Activated CD4-positive, alpha-beta T cell treated with anti-CD3 and anti-CD28 coated beads, Interleukin-2, amount 10 ng/mL, durations not matched to agents 7 days and 5 days (primary cell): ENCODE measurements at places on chromosomes 6 and 20. TPM values are rescaled to one million over a fixed set of nuclear protein-coding genes. Genes with fewer than 3 reads are reported as not detected.
A peak's percentile ranks its signal among the peaks of the same experiment; 100 is the strongest.

Gene MUCL3
- not detected for total RNA-seq

GRCh38 chr20:46179862-46180261 is 61.7 kb downstream of the CD40 start:
- no peaks in the 10 kb centered on the region for H3K4me1 ChIP-seq
- H3K27ac ChIP-seq: no peak overlapping the region
- peaks cover 18% of the 10 kb centered on the region for H3K27me3 ChIP-seq
- no peak overlapping the region for H3K4me3 ChIP-seq
- H3K36me3 ChIP-seq: no peaks in the 10 kb centered on the region

DNA sequence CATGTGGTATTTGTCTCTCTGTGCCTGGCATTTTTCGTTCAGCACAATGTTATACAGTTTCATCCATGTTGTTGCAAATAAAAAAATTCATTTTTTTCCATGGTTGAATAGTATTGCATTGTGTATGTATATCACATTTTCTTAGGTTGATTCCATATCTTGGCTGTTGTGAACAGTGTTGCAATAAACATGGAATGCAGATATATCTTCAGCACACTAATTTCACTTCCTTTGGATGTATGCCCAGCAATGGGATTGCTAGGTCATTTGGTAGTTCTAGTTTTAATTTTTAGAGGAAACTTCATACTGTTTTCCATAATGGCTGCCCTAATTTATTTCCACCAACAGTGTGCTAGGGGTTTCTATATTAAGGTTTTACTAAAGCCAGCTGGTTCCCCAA is 52.6 kb downstream of the GFRAL start:
- H3K27ac ChIP-seq: no peak overlapping the region
- DNase-seq: no peak
- H3K27me3 ChIP-seq: no peaks in the 10 kb centered on the region
- H3K4me1 ChIP-seq: no peaks in the 10 kb centered on the region

Gene RSPO4
- total RNA-seq: not detected

DNA sequence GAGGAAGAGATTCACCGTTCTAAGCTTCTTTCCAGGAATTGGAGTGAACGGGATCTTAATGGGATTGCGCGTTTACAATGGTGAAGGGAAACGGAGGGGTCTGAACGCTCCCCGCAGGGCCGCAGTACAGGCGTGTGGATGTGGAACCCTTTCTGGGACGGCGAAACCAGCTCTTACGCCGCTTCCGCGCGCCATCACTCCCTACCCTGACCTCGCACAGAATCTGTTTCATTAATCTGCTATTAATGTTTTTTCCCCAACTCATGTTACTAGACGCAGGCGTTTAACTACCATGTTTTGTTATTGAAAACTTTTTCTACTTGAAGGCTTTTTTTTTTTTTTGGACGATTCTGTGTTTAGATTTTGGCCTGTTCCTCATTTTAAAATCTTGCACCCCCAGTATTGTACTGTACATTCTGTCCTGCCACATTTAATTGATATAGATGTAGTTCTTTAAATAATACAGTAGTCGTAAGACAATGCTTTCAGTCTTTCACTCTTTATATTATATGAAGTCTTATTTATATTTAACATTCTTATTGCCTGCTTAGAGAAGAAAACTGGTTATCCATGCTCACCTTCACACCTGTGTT is 696 bp upstream of the SUPT3H start:
- H3K27me3 ChIP-seq: no peaks in the 10 kb centered on the region
- no peaks in the 10 kb centered on the region for H3K36me3 ChIP-seq
- peak; percentile 25 for DNase-seq
- peaks cover 24% of the 10 kb centered on the region for H3K4me1 ChIP-seq

- H3K27me3 ChIP-seq: no peaks in the 10 kb centered on the region
- H3K4me1 ChIP-seq: peaks cover 34% of the 10 kb centered on the region
- H3K36me3 ChIP-seq: no peaks in the 10 kb centered on the region
- no peak overlapping the region for H3K27ac ChIP-seq
- H3K4me3 ChIP-seq: no peak overlapping the region
- DNase-seq: no peak
Measured at GRCh38 chr6:111997853-111998208, 56.1 kb upstream of the CCN6 start.

DNA sequence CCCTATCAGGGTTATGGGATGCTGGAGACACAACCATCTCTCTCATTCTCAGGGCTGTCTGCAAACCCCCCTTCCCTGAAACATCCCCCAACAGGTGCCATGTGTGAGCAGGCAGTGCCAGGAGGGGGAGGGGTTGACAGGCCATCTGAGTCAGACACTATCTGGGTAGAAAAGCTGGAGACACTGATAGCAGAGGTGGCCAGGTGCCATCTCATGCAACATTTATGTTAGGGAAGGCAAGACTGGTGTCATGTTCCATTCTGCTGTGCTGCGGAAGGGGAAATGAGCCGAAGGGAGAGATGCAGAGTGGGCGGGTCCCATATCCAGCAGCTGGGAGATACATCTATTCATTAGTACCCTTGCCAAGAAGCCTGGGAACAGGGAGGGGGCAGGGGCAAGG is 3.5 kb downstream of the LHFPL5 start:
- H3K4me3 ChIP-seq: no peak overlapping the region
- peaks cover 7% of the 10 kb centered on the region for H3K4me1 ChIP-seq
- DNase-seq: no peak
- H3K27ac ChIP-seq: no peak overlapping the region
- no peaks in the 10 kb centered on the region for H3K36me3 ChIP-seq
- H3K27me3 ChIP-seq: peaks cover 5% of the 10 kb centered on the region
